Right lobe of liver (tissue), 6 donors: ENCODE measurements at places on chromosomes 2 and 18. TPM values are rescaled to one million over a fixed set of nuclear protein-coding genes. Genes with fewer than 3 reads are reported as not detected.

RPE gene
- 25.4 TPM for total RNA-seq

TUBB8B gene
- 0.30 TPM for total RNA-seq

MAP3K20 gene
- 19.0 TPM for total RNA-seq

CCL20 gene
- not detected for total RNA-seq

MYOM1 gene
- 19.7 TPM for total RNA-seq

BIN1 gene
- 23.9 TPM for total RNA-seq
